ENCODE measurements at places on chromosomes 4 and X.

DNA sequence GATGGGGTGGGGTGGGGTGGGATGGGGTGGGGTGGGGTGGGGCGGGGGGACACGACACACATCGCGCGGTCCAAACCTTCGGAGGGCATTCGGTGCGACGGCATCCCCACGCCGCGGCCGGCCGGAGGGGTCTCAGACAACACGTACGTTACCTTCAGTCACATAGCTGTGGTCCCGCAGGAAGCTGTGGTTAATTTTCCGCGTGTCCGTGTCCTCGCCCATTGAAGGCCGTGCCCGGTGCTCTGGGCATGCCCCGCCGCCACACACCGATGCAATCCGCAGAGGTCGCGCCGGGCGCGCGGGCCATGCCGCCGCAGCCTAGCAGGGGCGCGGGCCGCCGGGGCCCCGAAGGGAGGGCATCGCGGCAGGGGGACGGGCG lies 417 bp downstream of the PPP2R2C start:
- DNase-seq, result peak; percentile 35

GRCh38 chr4:185853841-185854240 lies 41.8 kb upstream of the SORBS2 start:
- DNase-seq, result no peak

DNA sequence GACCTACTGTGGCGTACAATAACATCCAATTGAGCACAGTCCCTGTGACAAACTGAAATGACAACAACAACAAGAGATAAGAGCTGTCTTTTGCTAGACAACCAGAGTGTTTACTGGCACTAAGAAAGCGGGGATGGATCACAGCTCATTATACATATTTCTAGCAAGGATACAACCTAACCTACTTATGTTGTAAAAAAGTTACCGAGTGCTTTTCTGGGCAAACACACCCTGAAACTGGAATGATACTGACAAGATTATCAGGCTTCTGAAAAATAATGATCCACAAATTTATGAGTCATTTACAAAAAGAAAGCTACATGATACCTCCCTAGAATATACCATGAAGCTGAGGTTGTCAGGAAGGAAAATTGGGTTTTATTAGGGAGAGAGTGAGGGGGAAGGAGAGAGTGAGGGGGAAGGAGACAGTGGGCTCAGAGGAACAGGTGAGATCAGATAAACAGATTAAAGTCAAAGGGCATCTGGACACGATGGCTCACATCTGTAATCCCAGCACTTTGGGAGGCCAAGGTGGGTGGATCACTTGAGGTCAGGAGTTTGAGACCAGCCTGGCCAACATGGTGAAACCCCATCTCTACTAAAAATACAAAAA lies 20.3 kb downstream of the TBC1D9 start:
- DNase-seq, result no peak

DNA sequence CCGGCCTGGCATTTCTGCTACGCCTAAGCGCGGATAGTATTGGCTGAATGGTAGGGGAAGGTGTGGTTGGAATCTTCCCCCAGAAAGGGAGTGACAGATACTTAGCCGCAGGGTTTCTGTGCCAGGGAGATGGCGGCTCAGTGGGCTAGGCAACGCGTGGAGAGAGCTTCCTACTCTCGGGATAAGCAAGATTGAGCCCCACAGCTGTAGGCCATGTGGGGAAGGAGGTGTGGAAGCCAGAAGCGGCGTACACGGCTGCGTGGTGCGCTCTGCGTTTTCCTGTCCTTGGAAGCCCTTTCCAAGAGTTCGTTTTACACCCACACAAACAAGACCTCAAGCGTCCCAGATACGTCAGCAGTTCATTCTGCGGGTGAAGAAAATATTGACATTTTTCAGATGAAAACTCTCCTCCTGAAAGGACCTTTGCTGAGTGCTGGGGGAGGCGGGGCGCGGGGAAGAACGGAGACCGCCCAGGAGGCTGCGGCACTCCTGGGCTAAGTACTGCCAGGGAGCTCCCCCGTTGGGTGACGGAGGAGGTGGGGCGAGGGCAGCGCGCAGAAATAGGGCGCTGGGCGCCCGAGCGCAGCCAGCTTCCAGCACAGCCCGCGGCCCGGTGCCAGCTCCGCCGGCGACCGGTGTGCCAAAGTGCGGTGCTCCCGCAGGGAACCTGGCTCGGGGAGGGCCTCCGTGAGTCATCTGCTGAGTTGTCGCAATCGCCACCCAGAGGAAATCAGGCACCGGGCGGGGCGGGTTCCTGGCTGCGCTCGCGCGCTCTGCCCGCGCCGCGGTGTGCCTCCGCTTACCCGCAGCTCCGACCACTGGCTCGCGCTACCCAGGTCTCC lies at the start of gene GPAT3:
Gene GPAT3 (plus strand): TSS at position 589 of the 842 bp plus-strand sequence. CDS start 515 bp downstream, outside the sequence.
- peak; percentile 81 for DNase-seq

GRCh38 chr4:42566835-42567234 lies 90.1 kb downstream of the ATP8A1 start:
- no peak for DNase-seq

DNA sequence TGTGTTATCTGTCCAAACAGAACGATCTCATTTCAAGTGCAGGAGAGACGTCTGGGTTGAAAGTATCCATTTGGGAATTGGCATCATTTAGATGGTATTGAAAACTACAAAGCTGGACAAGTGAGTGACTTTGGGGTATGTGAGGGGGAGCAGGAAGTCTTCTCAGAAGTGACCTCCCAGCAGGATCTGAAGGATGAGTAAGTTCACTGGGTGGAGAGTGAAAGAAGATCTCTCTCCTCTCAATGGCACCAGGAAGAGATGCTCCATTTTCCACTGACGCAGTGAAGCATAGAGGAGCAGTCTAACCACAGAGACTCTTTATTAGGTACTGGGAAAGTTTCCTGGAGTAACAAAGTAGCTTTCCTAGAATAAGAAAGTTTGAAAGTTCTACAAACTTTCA lies 161.0 kb downstream of the CPE start:
- DNase-seq, result no peak

DNA sequence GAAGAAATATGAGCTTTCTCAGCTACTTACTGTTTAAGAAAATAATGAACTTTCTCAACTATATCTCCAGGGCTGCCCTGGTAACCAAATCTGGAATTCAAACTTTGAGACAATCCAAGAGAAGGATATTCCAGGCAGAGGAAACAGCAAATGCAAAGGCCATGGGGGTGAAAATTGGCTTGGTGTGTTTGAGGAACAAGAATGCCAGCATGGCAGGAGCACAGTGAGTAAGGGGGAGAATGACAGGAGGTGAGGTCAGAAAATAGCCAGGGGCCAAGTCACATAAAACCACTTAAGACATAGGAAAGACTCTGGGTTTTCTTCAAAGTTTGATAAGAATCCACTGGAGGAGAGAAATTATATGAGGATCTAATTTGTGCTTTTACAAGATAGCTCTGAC lies 27.2 kb upstream of the BTC start:
- DNase-seq, result no peak

GRCh38 chr4:87216469-87216868 lies 3.9 kb downstream of the KLHL8 start:
- DNase-seq, result no peak

GRCh38 chrX:110331444-110332030 lies 13.7 kb upstream of the AMMECR1 start:
- no peak for DNase-seq

- DNase-seq, result no peak
Measured at GRCh38 chrX:129932821-129933321, 26.9 kb downstream of the UTP14A start.

DNA sequence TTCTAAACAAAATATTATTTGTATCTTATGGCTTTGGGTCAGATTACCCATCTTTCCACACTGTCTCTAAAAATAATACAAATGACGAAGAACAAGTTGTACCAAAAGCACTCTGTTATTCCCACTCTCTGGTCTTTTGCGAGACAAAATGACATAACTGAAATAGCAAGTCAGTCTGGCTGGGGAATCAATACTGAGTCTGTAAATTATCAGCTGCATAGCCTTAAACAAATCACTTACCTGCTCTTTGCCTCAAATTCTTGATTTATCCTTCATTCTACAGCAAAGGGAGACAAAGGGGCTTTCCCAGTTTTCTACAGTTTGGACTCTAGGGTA lies 40.9 kb downstream of the SOWAHB start:
- DNase-seq, result no peak

GRCh38 chr4:149549911-149550310 lies 265.7 kb downstream of the IQCM start:
- DNase-seq, result no peak

GRCh38 chr4:150123796-150124677 lies 45.8 kb downstream of the DCLK2 start:
- no peak for DNase-seq

DNA sequence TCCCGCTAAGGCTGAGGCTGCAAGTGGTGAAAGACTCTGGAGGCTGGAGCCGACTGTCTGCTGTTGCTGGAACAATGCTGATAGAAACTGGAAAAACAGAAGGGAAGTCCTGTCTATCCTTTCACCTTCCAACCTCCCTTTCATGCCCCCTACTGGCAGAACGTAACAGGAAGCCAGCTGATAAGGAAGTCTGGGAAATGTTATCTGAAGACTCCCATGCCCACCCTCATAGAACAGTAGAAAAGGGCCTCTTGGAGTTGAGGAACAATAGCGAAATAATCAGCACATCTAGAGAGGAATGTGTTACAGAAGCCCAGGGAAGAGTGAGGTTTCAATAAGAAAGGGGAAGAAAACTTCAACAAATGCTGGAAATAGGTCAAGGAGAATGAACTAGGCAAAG lies 117.1 kb upstream of the DKK2 start:
- no peak for DNase-seq

DNA sequence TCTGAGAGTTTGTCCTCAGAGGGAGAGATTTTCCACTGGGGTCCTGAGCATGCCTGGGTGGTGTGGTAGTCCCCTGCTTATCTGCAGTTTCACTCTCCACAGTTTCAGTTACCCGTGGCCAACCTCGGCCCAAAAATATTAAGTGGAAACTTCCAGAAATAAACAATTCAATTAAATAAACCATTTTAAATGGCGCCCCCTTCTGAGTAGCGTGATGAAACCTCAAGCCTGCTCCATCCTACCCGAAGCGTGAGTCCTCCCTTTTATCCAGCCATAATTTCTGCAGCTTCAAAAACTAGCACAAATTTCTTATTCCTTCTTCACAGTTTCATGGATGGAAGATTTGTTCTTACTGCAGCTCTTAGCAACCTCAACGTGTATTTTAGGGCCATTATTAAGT lies 26.7 kb downstream of the PNMA6E start:
- no peak for DNase-seq

- DNase-seq, result no peak
Measured at GRCh38 chrX:41781500-41781899, 57.5 kb downstream of the GPR82 start.

DNA sequence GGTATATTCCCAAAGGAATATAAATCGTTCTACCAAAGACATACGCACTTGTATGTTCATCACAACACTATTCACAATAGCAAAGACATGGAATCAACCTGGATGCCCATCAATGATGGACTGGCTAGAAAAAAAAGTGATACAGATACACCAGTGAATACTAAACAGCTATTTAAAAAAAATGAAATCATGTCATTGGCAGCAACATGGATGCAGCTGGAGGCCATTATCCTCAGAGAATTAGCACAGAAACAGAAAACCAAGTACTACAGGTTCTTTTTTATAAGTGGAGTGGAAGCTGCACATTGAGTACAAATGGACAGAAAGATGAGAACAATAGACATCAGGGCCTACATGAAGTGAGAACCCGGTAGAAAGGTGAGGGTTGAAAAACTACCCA lies 81.4 kb downstream of the ANTXR2 start:
- DNase-seq, result no peak

DNA sequence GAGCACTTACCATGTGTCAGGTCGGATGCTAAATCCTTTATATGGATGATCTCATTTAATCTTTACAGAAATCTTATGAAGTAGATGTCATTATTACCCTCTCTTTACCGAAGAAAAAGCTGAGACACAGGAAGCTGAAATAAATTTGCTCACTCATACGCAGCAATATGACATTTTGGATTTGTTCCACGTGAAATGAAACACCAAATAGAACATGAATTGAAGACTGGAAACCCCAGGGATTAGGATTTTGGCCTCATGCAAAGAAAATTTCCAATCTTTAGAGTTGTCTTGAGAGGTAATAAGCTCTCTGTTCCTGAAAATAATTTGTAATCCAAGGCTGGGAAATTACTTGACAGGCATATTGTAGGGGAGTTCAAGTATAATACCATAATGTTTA lies 354.4 kb upstream of the CLNK start:
- DNase-seq, result no peak

DNA sequence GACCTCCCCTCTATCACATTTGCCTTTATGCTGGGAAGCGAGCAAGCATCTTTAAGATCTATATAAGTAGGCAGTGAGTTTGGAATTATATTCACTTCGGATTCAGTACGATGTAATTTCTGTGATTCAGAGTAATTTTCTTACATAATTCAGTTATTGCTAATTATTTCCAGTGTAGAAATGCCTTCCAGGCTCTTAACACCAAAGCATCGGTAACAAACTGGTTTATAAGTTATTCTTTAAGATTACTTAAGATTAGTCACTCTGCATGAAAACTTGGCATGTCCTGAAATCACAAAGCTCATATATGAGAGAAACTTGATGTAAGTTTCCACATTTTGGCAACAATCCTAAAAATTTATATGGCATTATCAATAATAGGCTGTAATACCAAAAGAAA lies 120.8 kb downstream of the ADAMTS3 start:
- DNase-seq, result no peak

DNA sequence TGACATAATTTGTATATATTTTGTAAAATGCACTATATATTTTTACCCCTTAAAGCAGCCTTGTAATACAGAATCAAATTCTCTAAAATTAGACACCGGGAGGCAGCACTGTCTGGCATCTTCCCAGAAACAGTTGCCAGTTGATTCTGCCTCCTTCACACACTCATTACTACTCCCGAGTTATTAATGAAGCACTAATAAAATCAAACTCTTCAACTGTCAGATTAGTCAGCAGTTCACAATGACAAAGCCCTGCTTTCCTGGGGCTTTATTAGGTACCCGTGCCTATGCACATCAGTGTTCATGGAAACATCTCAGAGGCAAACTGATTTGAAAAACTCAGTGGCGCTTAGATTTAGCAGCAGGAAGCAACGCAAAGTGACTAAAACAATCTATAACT lies 103.5 kb upstream of the VEGFC start:
- DNase-seq, result no peak
